Caki2 (cell line): ENCODE measurements at places on chromosomes 11 and 22.
A peak's percentile ranks its signal among the peaks of the same experiment; 100 is the strongest.

- DNase-seq = no peak
Measured at GRCh38 chr11:69667619-69668604, 7.2 kb downstream of the LTO1 start.

DNA sequence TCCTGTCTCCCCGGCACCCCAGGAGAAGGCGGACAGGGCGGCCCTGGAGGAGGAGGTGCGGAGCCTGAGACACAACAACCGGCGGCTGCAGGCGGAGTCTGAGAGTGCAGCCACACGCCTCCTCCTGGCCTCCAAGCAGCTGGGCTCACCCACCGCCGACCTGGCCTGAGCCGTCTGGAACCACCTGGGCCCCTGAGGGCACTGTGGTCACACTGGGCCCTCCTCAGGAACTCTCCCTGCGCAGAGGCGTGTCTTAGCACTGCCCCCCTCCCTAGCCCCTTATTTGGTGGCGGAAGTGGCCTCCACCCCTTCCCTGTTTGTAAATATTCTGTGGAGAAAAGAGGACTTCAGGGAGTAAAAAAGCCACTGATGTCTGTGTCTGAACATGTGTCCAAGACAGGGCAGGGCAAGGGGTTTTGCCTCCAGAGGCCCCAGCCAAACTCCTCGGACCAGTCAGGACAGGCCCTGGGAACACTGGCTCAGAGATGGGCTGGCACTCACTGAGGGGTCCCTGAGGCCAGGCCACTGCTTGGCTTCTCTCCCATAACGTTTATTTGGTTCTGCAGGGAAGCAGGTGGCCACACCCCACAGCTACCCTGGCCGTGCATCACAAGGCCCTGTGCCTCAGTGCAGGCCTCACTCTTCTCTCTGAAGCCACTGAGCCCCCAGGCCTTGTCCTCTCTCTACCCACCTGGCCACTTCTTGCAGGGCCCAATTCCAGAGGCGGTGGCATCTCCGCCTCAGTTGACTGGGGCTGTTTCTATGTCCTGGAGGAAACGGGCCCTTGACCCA is 12.0 kb downstream of the RELA start:
- no peak for DNase-seq

- DNase-seq = no peak
Measured at GRCh38 chr11:118897721-118898310, 14.1 kb downstream of the CXCR5 start.

- no peak for DNase-seq
Measured at GRCh38 chr11:3893311-3893710, 37.8 kb downstream of the STIM1 start.

- DNase-seq = no peak
Measured at GRCh38 chr11:13762718-13763117, 94.2 kb downstream of the FAR1 start.

DNA sequence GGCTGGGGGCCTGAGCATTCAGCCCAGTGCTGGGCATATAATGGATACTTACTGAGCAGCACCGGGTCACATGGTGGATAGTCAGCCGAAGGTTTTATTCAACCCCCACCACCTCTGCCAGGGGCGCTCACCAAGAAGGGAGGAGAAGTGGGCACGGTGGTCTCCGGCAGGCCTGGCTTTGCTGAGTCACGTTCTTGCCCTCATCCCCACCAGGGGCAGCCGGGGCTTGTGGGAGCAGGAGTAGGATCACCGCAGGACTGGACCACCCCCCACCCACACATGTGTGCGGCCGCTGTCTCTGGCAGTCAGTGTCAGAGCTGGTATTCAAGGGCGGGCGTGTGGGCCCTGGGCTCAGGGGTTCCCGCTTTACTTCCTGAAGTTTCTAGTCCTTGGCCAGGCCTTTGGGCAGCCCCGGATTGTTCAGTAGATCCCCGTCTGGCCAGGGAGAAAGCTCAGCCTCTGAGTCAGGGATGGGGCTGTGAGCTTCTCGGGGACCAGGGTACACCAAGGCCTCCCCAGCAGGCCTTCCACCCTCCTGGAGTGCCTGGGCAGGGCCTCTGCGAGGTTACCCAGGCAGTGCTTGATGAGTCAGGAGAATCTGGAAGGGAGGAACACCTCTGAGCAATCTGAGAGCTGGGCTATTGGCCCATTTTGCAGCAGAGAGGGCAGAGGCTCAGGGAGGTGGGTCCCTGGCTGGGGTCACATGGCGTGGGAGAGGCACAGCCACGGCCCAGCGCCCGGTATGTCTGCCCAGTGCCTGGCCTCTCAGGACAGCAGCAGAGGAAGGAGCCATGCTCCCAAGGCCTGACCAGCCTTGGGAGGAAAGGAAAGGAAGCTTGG is 60.6 kb downstream of the RTL6 start:
- DNase-seq = no peak

DNA sequence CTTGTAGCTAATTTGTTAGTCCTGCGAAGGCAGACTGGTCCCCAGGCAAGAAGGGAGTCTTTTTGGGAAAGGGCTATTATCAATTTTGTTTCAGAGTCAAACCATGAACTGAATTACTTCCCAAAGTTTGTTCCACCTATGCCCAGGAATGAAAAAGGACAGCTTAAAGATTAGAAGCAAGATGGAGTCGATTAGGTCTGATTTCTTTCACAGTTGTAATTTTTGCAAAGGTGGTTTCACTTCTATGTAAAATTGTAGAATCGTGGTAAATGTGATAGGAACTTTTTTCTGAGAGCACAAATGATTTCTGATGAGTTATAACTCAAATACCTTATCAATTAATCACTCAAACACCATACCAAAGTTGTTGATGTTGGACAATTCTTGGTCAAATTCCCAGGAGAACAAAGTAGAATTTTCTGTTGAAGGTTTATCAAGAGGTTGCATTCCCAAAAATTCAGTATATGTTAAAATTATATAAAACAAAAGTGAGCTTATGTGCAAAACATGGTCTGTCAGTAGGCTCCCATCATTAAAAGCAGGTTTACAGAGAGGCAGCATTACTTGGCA is 2.9 kb upstream of the CTSC start:
- DNase-seq = no peak

DNA sequence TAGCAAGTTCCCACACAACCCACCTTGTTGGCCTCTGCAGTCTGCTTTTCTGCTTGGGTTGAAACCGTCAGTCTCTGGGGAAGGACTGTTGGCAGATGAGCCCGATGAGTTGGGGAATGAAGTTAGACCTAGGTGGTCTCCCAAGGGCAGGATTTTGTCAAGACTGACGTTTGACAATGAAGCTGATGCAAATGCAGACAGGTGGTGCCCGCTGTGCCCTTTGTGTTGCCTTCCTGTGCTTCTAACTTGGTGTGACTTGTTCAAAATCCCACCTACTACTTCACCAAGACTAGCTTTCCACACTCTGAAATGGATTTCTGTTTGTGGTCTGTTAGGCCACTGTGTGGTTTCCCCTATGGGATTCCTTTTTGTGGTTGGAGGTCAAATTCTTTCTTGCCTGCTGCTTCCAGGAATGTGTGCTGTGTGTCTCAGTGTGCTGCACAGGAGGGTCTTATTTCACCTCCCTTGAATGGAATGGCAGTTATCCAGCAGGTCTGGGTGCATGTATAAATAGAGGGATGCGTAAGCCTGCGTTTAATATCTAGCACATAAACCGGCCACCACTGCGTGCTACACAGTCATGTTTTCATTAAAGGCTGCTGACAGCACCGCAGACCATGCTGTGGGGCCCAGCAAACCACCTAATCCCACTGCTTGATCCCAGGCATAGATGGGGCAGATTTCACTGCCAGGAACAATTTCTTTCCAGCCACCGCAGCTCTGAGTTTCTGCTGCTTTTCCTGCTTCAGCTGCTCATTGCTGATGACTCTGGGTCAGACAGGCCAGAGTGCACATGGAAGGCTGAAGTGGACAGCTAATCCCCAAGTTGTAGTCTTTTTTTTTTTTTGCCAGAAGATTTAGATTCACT is 44.8 kb downstream of the ADAMTS8 start:
- DNase-seq = peak; percentile 93

GRCh38 chr22:18113680-18114394 is 3.2 kb downstream of the TUBA8 start:
- DNase-seq = no peak
